EH (cell line): ENCODE measurements at places on chromosomes 5 and 9.
A peak's percentile ranks its signal among the peaks of the same experiment; 100 is the strongest.

GRCh38 chr9:21030389-21031035 lies 928 bp downstream of the HACD4 start:
- peak; percentile 80 for DNase-seq

GRCh38 chr9:123865226-123866000 lies 64.5 kb downstream of the DENND1A start:
- no peak for DNase-seq

DNA sequence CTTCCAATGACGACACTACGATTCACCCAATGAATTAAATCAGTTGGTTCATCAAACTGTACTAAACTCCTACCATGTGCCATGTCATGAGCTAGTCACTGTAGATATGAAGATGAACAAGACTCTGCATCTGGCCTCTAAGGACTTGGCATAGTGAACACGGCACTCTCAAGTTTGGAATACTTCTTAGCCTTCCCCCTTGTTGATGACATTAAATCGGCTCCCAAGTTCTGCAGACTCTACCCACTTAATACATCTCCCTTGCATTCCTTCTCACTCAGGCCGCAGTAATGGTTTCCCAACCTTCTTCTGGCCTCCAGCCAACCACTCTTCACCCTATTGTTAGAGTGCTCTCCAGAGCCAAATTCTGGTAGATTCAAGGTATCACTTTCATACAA lies 184.7 kb downstream of the MAPKAP1 start:
- peak; percentile 84 for DNase-seq

- DNase-seq = no peak
These were observed 267.0 kb upstream of the HAPLN1 start for GRCh38 chr5:83987513-83988292.

DNA sequence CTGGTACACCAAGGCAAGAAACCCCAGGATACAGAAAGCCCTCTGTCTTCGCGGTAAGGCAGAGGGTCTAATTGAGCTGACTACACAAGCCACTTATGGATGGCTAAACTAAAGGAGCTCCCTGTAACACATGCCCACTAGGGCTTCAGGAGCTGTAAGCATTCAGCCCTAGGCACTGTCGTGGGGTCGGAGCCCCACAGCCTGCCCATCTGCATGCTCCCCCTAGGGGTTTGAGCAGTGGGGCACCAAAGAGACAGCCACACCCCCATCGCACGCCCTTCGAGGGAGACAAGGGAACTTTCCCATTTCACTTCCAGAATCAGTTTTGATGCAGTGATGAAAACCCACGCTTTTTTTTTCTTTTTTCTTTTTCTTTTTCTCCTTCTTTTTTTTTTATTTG lies 11.0 kb upstream of the MTMR12 start:
- DNase-seq = no peak

DNA sequence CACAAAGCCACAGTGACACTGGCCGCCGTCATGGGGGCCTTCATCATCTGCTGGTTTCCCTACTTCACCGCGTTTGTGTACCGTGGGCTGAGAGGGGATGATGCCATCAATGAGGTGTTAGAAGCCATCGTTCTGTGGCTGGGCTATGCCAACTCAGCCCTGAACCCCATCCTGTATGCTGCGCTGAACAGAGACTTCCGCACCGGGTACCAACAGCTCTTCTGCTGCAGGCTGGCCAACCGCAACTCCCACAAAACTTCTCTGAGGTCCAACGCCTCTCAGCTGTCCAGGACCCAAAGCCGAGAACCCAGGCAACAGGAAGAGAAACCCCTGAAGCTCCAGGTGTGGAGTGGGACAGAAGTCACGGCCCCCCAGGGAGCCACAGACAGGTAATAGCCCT lies 26.1 kb downstream of the HRH2 start:
- no peak for DNase-seq

GRCh38 chr5:142825378-142826089 lies 55.4 kb downstream of the ARHGAP26 start:
- peak; percentile 39 for DNase-seq

- no peak for DNase-seq
These were observed 187.7 kb upstream of the TAS2R1 start for GRCh38 chr5:9817819-9818218.

DNA sequence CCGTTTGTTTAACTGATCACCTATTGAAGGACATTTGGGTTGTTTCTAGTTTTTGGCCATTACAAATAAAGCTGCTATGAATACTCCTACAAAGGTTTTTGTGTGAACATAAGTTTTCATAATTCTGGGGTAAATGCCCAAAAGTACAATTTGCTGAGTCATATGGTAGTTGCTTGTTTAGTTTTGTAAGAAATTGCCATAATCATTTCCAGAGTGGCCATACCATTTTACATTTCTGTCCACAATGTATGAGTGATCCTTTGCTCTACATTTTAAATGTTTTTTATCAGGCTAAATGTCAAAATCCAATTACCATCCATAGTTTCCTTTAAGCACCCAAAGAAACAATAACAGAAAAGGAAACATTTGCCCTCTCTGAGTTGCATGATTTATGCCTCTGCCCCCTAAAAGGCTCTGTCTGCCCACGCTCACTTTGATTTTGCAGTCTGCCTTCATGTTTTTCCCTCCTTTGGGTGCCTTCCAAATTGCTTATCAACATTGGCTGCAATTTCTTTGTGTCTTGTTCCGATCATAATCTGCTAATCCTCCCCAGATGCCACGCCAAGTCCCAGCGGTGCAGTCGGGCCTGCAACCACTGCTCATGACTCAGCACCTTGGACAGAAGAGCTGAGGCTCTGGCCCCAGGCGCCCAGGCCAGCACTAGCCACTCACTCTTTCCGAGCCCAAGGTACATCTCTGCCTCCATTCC lies 339.2 kb downstream of the PIK3R1 start:
- DNase-seq = peak; percentile 89

GRCh38 chr5:156888520-156888919 lies 38.4 kb downstream of the PPP1R2B start:
- DNase-seq = no peak

DNA sequence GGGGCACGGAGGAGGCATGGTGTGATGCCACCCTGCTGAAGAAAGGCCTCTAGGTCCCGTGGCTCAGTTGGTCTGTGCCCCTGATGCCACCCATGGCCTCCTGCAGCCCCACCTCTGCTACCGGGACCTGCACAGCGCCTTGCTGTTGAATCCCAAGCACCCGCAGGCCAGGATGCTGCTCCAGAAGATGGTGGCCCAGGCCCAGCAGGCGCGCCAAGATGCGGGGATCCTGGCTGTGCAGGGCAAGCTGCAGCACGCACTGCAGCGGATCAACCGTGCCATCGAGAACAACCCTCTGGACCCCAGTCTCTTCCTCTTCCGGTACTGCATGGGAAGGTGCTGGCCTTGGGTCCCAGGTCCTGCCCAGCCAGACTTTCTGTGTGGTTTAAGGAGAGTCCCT lies 7.1 kb downstream of the TTC16 start:
- DNase-seq = no peak

GRCh38 chr9:95570150-95570549 lies 53.4 kb upstream of the PTCH1 start:
- peak; percentile 59 for DNase-seq

DNA sequence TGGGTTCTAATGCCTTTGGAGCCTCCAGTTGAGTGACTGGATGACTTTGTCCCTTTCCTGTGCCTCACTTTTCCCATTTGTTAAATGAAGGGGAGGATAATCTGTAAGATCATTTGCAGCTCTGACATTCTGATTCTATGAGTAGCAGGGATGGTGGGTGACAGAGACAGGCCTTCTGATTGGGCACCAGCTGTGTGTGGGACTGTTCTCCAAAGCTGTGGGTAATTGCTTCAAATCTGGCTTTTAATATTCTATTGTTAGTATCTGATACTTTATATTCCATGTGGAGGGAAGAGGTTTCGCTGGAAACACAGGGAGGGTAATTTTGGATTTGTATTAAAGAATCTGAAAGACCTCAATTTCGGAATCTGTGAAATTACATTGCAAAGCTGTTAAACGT lies 102.7 kb downstream of the FBXO38 start:
- no peak for DNase-seq
